CD4-positive, alpha-beta T cell treated with Interleukin-4 for 1 hour (primary cell): ENCODE measurements at places on chromosomes 12 and 14.

DNA sequence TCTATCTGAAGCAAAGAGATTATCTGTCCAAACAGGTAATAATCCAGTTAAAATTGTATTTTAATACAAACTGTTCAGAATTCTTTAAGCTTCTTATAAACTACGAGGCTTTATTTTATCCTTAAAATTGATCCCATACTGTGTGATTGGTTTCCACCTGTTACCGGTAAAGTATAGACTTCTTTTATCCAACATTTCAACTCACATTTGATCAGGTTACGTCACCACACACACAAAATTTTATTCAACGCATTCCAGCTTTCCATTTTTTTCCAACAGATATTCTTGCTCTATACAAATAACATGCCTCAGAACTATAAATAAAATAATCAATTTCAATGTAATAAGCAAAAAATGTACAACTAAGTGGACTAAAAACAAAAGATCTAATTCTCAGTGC lies 4.5 kb downstream of the NOVA1 start:
- DNase-seq, result no peak

GRCh38 chr14:100173353-100173752 lies 13.9 kb upstream of the DEGS2 start:
- DNase-seq, result no peak

DNA sequence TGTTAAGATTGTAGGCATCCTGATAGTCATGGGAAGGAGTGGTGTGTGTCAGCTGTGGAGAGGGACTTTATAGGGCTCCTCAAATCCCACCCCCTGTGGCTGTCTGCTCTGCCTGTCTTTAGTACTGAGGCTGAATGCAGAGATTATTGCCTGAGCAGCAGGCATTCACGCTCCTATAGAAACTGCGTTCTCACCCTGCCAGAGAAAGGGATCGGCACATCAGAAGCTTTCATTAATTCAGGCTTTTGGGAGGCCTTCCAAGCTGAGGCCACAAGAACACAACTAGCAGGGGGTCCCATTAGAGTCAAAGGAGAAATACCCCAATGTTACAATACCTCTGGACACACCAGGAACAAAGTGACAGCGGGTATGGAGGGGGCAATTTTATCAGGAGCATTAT lies 12.6 kb downstream of the KCNK10 start:
- no peak for DNase-seq

DNA sequence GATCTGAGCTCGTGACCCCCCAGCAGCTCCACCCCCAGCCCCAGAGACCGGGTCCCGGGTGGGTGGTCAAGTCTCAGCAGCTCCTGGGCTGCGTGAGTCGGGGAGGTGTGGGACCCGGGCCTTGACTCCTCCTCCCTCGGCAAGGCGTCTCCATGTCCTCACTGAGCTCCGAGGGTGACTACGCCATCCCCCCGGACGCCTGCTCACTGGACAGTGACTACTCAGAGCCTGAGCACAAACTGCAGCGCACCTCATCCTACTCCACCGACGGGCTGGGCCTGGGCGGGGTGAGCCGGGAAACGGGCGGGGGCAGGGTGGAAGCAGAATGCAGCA lies 28.1 kb downstream of the PIGH start:
- no peak for DNase-seq

DNA sequence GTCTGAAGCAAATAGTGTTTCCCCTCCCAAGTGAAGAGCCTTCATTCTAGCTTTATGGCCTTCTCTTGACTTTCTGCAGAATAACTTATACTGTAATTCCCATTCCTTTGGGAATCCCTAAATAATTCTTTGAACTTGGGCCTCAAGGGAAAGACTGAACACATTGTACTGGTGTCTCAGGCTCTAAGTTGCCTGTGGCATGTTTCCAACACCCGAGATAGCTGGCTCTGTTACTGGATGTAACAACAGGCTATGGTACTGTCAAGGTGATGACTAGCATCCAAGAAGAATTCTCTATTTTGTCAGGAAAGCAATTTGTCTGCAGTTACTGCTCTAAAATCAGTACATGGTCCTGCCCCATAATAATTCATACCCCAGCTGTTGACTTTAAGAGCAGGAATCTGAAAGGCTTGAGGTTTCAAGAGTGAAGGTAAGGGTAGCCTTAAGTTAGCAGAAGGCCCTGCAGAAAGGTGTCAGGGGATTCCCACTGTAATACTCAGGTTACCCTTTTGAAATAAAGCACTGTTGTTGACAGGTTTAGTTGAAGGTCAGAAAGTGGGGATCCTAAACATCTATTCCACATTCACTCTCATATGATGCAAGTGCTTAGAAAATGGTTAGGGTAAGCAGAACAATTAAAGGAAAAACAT lies 5.2 kb downstream of the GPX2 start:
- DNase-seq, result no peak

- DNase-seq, result no peak
Observed at GRCh38 chr12:104852102-104852501, 106.0 kb downstream of the SLC41A2 start.

GRCh38 chr14:43410631-43411030 lies 1096.5 kb downstream of the FSCB start:
- no peak for DNase-seq

DNA sequence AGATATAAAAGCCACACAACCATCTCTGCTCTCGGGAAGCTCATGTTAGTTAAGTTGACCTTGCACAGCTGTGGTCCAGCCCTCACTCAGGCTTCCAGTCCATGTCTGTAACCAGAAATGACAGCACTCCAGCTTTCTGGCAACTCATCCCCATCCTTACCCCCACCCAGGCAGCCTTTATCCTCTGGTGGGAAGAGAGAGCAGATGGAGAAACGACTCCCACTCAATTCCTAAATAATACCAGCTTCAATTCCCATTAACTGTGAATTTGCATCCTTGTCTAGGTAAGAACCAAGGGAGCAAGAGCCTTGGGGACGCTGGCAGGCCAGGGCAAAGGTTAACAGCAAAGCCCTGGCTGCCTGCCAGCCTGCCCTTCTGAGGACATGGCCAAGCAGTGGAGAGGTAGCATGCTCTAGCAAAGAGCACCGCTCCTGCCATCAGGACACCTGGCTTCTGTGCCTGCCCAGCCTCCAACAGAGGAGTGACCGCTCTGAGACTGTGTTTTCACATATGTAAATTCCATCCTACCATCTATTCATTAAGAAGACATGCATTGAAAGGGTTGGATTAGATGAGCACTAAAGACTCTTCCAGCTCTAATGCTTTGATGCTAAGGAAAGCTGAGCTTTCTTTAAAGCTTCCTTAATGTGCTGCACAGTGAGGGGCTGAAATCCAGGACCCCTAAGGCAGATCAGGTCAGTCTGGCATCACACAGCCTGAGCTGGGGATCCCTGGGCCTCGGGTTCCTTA lies 236.1 kb downstream of the GRIN2B start:
- no peak for DNase-seq

DNA sequence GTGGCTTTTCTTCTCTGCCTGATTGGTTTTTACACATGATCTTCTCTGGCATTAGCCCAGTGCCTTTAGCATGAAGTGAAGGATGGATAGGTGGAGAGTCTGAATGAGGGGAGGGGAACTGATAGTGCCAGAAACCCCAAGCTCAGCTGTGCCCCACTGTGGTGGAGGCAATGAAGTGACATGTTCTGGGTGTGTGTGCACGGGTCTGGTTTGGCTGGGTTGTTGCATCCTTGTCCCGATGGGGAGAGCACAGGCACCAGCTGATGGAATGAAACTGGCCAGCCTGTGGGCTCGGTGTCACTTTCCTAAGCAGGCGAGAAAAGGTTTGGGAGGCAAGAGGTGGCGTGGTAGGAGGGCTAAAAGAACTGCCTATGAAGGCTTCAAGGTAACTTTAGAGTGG lies 65.3 kb downstream of the CACNA1C start:
- no peak for DNase-seq

GRCh38 chr12:44674875-44675274 lies 201.2 kb downstream of the NELL2 start:
- DNase-seq, result no peak

DNA sequence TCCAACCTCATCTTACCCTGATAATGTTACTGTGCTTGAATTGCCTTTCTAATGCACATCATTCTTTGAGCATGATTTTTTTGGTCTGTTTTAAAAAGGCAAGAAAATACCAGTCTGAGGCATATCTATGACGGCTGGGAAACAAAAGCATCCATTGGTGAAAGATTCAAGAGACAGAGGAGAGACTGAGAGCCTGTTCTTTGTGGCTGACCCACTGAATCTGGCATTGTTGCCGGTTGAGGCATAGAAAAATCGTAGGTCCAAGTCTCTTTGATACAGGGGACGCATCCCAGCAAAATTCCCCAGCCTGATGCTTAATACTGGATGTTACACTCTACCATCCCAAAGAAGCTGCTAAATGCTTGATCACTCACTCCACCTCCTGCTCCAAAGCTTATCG lies 2.9 kb upstream of the KLHL42 start:
- DNase-seq, result no peak

- no peak for DNase-seq
Observed at GRCh38 chr12:116920939-116921338, 10.2 kb downstream of the FBXW8 start.

DNA sequence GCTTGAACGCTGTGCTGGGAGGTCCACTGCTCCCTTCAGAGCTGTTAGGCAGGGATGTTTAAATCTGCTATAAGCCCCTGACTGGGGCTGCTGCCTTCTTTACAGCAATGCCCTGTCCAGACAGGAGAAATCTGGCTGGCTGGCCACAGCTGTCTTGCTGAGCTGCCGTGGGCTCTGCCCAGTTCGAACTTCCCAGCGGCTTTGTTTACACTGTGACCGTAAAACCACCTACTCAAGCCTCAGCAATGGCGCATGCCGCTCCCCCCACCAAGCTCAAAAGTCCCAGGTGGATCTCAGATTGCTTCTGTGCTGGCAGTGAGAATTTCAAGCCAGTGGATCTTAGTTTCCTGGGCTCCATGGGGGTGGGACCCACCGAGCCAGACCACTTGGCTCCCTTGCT lies 35.8 kb downstream of the CKAP4 start:
- DNase-seq, result no peak

GRCh38 chr14:103675957-103676356 lies 39.3 kb downstream of the XRCC3 start:
- no peak for DNase-seq
